Activated CD4-positive, alpha-beta T cell treated with anti-CD3 and anti-CD28 coated beads for 36 hours (primary cell): ENCODE measurements at places on chromosomes 1 and 21. TPM values are rescaled to one million over a fixed set of nuclear protein-coding genes. Genes with fewer than 3 reads are reported as not detected.

GRCh38 chr1:20867062-20867461 is 80.0 kb upstream of the HP1BP3 start:
- H3K27me3 ChIP-seq: no peaks in the 10 kb centered on the region
- H3K36me3 ChIP-seq: peaks cover 20% of the 10 kb centered on the region
- H3K27ac ChIP-seq: no peak overlapping the region

GRCh38 chr1:55284856-55285255 is 69.7 kb upstream of the USP24 start:
- H3K27me3 ChIP-seq: peaks cover 4% of the 10 kb centered on the region
- no peak overlapping the region for H3K4me3 ChIP-seq
- no peak overlapping the region for H3K27ac ChIP-seq

- peaks cover 20% of the 10 kb centered on the region for H3K4me1 ChIP-seq
- H3K4me3 ChIP-seq: no peak overlapping the region
- H3K36me3 ChIP-seq: peaks cover 2% of the 10 kb centered on the region
- H3K27me3 ChIP-seq: no peaks in the 10 kb centered on the region
- H3K27ac ChIP-seq: no peak overlapping the region
- no peak for DNase-seq
These were observed 126.4 kb upstream of the SAMSN1 start for GRCh38 chr21:14672466-14672865.

GRCh38 chr1:22547818-22548462 is 15.3 kb upstream of the EPHA8 start:
- no peak overlapping the region for H3K27ac ChIP-seq
- peaks cover 23% of the 10 kb centered on the region for H3K27me3 ChIP-seq
- DNase-seq: no peak
- H3K4me3 ChIP-seq: no peak overlapping the region

DNA sequence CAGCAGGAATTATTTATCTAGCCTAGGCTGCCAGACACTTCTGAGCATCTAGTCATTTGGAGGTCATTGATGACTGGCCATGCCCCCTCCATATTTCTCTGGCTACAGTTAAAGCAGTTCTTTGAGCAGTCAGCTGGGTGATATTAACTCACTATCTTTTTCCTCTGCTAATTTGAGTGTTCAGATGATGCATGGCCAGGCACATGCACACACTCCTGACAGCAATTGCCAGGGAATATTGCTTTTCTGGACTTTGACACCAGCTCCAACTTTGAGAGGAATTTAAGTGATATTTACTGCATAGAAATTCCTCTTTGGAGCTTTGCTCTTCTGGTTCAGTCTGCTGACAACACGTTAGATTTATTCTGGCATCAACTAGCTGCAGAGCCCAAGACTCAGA is 52.6 kb downstream of the CD247 start:
- H3K4me1 ChIP-seq: peaks cover 88% of the 10 kb centered on the region
- H3K27ac ChIP-seq: peak overlapping the region; percentile 70
- no peaks in the 10 kb centered on the region for H3K27me3 ChIP-seq
- DNase-seq: no peak

DNA sequence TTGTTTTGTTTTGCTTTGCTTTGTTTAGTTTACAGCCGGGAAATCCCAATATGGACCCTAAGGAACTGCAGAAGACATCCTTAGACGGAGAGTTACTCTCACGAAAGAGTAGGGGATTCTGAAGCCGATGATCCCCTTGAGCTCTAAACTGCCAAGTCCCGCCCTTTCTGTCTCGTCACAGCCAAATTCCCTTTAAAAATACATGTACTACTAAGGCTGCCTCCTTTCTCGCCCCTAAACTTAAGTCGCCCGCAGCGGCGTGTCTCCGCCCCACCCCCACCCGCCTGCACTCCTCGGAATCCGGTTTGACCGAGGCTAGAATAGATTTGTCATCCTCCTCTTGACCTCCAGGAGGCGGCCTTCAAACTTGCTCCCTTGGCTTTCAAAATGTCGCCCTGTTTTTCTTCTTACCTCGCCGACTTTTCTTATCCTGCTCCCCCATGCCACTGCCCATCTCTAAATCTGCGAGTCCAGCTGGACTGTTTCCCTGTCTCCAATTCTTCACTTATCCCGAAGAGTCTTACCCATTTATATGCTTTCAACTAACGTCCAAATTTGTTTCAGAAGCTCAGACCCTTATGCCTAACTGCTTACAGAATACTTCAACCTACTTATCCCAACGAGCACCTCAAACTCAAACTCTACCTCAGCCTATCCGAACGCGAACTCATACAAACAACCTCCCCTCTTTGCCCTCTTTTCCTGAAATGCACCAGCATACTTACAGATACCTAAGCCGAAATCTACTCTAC is 10.9 kb upstream of the BOLA1 start:
- H3K27ac ChIP-seq: no peak overlapping the region
- no peaks in the 10 kb centered on the region for H3K27me3 ChIP-seq
- DNase-seq: peak; percentile 91
- no peaks in the 10 kb centered on the region for H3K4me1 ChIP-seq
- H3K4me3 ChIP-seq: no peak overlapping the region
- no peaks in the 10 kb centered on the region for H3K36me3 ChIP-seq

FBXO42 gene
- total RNA-seq: 18.1 TPM
